ENCODE measurements at places on chromosomes 1 and 21.

DNA sequence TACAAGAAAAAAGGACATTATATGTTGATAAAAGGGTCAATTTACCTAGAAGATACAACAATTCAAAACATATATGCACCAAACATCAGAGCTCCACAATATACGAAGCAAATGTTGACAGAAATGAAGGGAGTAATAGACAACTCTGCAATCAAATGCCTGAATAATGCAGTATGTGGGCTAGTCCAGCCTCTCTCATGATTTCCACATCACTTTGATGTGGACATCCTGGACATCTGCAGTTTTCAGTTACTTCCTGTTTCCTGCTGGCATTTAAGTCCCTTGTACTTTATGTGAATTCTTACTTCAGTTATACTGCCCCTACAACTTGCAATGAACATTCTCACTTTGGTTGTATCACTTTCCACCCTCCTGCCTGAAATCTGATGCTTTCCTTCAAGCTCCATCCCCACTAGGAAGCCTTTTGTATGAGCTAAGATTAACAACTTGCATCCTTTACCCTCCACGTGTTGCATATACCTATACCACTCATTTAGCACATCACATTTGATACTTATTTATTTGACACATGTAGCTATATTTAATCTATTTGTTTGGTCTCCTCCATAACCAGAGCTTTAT, 36.7 kb downstream of the DISC1 start:
- DNase-seq: no peak

- DNase-seq: no peak
These were observed at the start of gene LCE6A for GRCh38 chr1:152842556-152842955. TSS of gene LCE6A (plus strand) at chr1:152842856. CDS start at chr1:152843521, 665 bp downstream.

DNA sequence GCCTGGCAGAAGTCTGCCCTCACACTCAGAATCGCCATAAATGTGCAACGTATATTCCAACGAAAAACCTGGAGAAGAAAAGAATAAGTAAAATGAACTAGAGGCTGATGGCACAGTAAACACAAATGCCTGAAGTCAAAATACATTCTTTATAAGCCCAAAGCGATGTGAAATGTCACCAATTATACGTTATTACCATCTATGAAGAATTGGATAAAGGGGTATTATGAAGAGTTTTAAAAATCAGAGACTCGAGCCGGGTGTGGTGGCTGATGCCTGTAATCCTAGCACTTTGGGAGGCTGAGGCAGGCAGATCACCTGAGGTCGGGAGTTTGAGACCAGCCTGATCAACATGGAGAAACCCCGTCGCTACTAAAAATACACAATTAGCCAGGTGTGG, 18.6 kb downstream of the PTP4A2 start:
- DNase-seq: no peak

- DNase-seq: peak; percentile 69
These were observed 269.5 kb downstream of the HHAT start for GRCh38 chr1:210598135-210598652.

Data from psoas muscle (tissue), 8 donors.